ENCODE measurements at places on chromosomes 4 and X.

GRCh38 chr4:45385306-45385705, 659.0 kb upstream of the GNPDA2 start:
- no peaks in the 10 kb centered on the region for H3K36me3 ChIP-seq
- H3K27ac ChIP-seq = no peak overlapping the region
- no peak for DNase-seq
- H3K4me1 ChIP-seq = no peaks in the 10 kb centered on the region
- no peak overlapping the region for H3K4me3 ChIP-seq
- H3K27me3 ChIP-seq = no peaks in the 10 kb centered on the region

- no peak overlapping the region for H3K4me3 ChIP-seq
- no peaks in the 10 kb centered on the region for H3K4me1 ChIP-seq
- H3K36me3 ChIP-seq = no peaks in the 10 kb centered on the region
- DNase-seq = no peak
- no peak overlapping the region for H3K27ac ChIP-seq
Measured at GRCh38 chr4:7279902-7280301, 87.6 kb downstream of the SORCS2 start.

GRCh38 chrX:30067677-30068076, 147.7 kb upstream of the MAGEB2 start:
- no peaks in the 10 kb centered on the region for H3K4me1 ChIP-seq
- no peak overlapping the region for H3K4me3 ChIP-seq
- no peak overlapping the region for H3K27ac ChIP-seq
- no peak for DNase-seq

DNA sequence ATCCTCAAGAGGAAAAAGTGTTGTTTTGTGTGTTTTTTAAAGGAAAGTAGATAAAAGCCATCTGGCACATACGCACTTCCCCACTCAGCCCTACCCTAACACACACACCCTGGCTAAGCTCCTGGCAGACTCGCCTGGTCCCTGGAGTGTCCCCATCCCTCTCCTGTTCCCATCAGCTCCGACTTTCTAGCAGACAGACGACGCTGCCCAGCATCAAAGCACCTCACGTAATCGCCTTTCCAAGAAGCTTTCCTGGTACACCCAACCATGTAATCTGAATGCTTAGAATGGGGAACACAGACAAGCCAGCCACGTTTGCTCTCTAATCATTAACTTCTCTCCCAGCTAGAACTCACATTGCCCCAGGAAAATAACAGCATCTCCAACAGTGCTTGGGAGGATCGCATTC, 116.2 kb downstream of the AFAP1 start:
- DNase-seq = no peak
- H3K27ac ChIP-seq = peak overlapping the region; percentile 84
- H3K4me3 ChIP-seq = no peak overlapping the region

DNA sequence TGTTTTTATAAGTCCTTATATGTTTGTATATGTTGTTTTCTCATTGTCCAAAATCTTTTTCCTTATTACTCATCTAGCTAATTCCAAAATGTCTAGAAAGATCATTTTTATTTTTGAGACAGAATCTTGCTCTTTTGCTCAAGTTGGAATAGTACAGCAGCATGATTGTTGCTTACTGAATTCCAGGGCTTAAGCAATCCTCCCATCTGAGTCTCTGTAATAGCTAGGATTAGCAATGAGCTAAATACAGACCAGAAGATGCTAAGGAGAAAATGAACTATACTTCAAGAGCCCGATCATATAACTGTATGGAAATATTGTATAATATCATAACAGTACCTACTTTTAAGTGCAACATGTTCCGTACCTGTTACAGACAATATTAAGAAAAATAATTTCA, 1027.0 kb downstream of the STIM2 start:
- no peak overlapping the region for H3K4me3 ChIP-seq
- no peaks in the 10 kb centered on the region for H3K4me1 ChIP-seq
- H3K27me3 ChIP-seq = no peaks in the 10 kb centered on the region

GRCh38 chrX:63959975-63960374, 175.0 kb upstream of the ARHGEF9 start:
- no peaks in the 10 kb centered on the region for H3K27me3 ChIP-seq
- no peaks in the 10 kb centered on the region for H3K4me1 ChIP-seq
- H3K4me3 ChIP-seq = no peak overlapping the region
- H3K36me3 ChIP-seq = no peaks in the 10 kb centered on the region
- no peak for DNase-seq
- H3K27ac ChIP-seq = no peak overlapping the region

DNA sequence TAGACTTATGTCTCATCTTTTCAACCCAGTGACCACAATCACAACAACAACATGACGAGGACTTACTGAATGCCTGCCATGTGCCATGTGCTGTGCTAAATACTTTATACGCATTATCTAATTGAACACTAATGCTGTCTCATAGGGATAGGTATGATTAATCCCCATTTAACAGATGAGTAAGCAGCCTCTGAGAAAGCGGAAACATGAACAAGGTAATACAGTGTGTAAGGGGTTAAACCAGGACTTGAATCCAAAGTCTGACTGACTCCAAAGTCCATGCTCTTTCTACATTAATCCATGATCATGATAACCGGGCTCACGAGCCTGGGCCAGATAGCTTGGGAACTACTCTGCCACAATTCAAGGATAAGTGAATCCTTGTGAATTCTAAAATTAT, 105.3 kb upstream of the MBNL3 start:
- no peak overlapping the region for H3K4me3 ChIP-seq
- no peaks in the 10 kb centered on the region for H3K36me3 ChIP-seq
- peaks cover 5% of the 10 kb centered on the region for H3K27me3 ChIP-seq
- no peaks in the 10 kb centered on the region for H3K4me1 ChIP-seq
- no peak overlapping the region for H3K27ac ChIP-seq

- no peaks in the 10 kb centered on the region for H3K36me3 ChIP-seq
- H3K4me3 ChIP-seq = no peak overlapping the region
- no peaks in the 10 kb centered on the region for H3K27me3 ChIP-seq
- DNase-seq = no peak
- no peaks in the 10 kb centered on the region for H3K4me1 ChIP-seq
Measured at GRCh38 chr4:66094070-66094469, 423.8 kb upstream of the EPHA5 start.

DNA sequence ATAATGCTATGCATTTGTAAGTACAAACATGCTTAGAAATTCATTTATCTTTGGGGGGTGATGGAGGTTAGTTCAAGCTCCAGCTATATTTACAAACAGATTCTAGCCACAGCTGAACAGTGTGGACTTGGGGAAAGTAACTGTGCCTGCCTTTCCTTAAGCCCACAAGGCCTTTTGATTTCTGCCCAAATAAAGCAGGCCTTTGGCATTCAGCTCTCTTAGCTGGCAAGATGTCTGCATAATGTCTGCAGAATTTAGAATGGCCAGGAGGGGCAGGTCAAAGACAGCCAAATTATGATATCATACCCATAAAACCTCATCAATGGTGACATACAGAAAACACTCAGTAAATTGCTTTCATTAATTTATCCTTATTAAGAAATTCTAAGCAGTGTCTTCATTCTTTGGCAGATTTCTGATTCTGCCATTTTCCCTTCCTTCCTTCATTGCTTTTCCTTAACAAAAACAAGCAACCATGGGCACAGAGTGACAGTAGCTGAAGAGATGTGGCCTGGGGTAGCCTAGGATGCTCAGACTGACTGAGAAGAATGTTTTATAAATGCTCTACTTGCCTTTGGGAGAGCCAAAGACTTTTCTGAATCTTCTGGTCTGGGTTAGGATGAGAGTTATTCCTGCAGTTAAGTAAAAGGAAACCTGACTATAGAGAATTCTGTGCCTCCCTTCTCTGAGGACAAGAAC, 538.7 kb upstream of the NR3C2 start:
- H3K36me3 ChIP-seq = no peaks in the 10 kb centered on the region
- DNase-seq = no peak
- H3K27me3 ChIP-seq = no peaks in the 10 kb centered on the region
- no peak overlapping the region for H3K4me3 ChIP-seq
- H3K27ac ChIP-seq = no peak overlapping the region
- H3K4me1 ChIP-seq = peaks cover 14% of the 10 kb centered on the region

DNA sequence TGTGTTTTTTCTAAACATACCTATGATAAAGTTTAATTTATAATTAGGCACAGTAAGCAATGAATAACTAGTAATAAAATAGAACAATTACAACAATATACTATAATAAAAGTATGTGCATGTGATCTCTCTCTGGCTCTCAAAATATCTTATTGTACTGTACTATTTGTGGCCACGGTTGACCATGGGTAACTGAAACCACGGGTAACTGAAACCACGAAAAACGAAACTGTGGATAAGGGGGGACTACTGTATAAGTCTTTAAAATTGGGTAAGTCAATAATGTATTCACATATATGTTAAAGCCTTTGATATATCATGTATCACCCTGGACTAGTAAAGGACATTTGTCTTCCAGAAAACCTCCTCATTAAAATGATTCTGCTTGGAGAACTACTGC, 20.0 kb downstream of the TMEM154 start:
- peaks cover 28% of the 10 kb centered on the region for H3K4me1 ChIP-seq
- no peak overlapping the region for H3K4me3 ChIP-seq
- H3K27me3 ChIP-seq = no peaks in the 10 kb centered on the region
- no peak for DNase-seq

GRCh38 chr4:87100168-87100567, 120.2 kb downstream of the KLHL8 start:
- H3K27ac ChIP-seq = no peak overlapping the region
- H3K27me3 ChIP-seq = no peaks in the 10 kb centered on the region
- peaks cover 54% of the 10 kb centered on the region for H3K4me1 ChIP-seq
- no peak for DNase-seq
- H3K36me3 ChIP-seq = peaks cover 32% of the 10 kb centered on the region

DNA sequence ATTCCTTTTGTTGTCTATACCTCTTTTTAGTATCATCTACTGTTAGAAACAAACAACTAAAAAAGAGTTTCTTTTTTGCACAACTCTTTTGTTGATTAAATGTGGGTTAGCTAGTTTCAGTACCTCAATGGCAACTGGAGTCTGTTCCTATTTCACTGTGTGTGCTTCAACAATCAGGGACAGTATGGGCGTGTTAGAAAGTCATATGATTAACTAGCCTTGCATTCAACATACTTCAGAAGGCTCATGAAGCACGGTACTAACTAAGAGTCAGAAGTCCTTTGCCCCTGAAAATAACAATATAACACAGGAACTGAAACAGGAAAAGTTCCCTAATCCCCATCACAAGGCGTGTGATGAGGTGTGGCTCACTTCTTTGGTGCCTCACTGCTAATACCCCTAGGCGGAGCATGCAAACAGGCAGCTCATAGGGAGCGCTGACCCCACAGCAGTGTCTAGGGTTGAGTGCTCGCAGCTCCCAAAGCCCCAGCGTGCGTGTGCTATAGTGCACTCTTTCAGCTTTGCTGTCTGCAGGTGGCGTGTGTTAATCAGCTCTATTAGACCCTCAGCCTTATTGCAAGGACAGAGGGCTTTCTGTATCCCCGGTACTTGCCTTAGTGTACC, 203.1 kb upstream of the NDST3 start:
- H3K27me3 ChIP-seq = no peaks in the 10 kb centered on the region
- H3K36me3 ChIP-seq = no peaks in the 10 kb centered on the region
- no peak overlapping the region for H3K27ac ChIP-seq
- DNase-seq = no peak

GRCh38 chr4:179624768-179625181, 2182.5 kb upstream of the AGA start:
- H3K4me3 ChIP-seq = no peak overlapping the region
- H3K27me3 ChIP-seq = no peaks in the 10 kb centered on the region
- DNase-seq = no peak
- H3K36me3 ChIP-seq = no peaks in the 10 kb centered on the region
- H3K27ac ChIP-seq = no peak overlapping the region

DNA sequence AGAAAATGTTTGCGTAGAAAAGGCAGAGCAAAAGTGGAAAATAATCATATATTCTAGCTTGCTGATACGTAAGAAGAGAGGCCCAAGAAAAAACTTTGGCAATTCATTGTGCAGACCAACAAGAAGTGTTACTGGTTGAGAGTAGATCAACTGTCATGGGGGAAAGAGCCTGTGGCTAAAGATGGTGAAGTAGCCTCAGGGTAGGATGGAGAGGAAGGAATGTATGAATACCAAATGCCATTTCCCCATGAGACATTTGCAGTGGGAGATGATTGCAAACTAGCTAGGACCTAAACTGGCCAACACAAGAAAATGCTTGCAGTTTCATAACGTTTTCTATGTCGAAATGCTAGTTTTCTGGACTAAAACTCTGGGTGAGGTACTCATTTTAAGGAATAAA, 47.7 kb upstream of the ADGRL3 start:
- no peak overlapping the region for H3K27ac ChIP-seq
- H3K27me3 ChIP-seq = no peaks in the 10 kb centered on the region
- no peaks in the 10 kb centered on the region for H3K36me3 ChIP-seq
- no peak for DNase-seq
- no peak overlapping the region for H3K4me3 ChIP-seq
- H3K4me1 ChIP-seq = no peaks in the 10 kb centered on the region

DNA sequence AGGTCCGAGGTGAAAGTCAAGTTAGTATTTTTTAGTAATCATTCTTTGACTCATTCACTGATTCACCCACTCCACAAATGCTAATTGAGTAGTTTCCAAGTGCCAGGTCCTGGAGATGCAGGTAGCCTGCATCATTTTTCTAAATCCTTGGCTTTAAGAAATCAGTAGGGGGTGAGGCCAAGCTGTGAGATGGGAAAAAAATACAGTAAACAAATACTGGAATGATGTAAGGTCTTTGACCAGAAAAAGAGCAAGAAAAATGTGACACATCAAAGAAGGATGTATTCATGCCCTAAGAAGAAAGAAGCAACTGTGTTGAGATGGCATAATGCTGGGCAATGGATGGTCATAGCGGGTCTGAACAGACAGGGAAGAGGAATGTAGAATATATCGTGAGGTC, 1386.6 kb downstream of the PCDH7 start:
- DNase-seq = no peak
- no peak overlapping the region for H3K4me3 ChIP-seq
- no peak overlapping the region for H3K27ac ChIP-seq
- no peaks in the 10 kb centered on the region for H3K4me1 ChIP-seq
- no peaks in the 10 kb centered on the region for H3K27me3 ChIP-seq

- H3K4me3 ChIP-seq = no peak overlapping the region
- no peak overlapping the region for H3K27ac ChIP-seq
- H3K27me3 ChIP-seq = no peaks in the 10 kb centered on the region
- H3K36me3 ChIP-seq = peaks cover 8% of the 10 kb centered on the region
Measured at GRCh38 chr4:11436673-11437072, 8.0 kb upstream of the HS3ST1 start.

GRCh38 chr4:3136454-3136853, 62.0 kb downstream of the HTT start:
- H3K4me1 ChIP-seq = no peaks in the 10 kb centered on the region
- no peaks in the 10 kb centered on the region for H3K27me3 ChIP-seq
- no peak for DNase-seq
